ENCODE measurements at places on chromosomes 3 and 15.

- DNase-seq, result peak; percentile 46
Measured at GRCh38 chr3:157063926-157064325, 96.0 kb downstream of the CCNL1 start.

DNA sequence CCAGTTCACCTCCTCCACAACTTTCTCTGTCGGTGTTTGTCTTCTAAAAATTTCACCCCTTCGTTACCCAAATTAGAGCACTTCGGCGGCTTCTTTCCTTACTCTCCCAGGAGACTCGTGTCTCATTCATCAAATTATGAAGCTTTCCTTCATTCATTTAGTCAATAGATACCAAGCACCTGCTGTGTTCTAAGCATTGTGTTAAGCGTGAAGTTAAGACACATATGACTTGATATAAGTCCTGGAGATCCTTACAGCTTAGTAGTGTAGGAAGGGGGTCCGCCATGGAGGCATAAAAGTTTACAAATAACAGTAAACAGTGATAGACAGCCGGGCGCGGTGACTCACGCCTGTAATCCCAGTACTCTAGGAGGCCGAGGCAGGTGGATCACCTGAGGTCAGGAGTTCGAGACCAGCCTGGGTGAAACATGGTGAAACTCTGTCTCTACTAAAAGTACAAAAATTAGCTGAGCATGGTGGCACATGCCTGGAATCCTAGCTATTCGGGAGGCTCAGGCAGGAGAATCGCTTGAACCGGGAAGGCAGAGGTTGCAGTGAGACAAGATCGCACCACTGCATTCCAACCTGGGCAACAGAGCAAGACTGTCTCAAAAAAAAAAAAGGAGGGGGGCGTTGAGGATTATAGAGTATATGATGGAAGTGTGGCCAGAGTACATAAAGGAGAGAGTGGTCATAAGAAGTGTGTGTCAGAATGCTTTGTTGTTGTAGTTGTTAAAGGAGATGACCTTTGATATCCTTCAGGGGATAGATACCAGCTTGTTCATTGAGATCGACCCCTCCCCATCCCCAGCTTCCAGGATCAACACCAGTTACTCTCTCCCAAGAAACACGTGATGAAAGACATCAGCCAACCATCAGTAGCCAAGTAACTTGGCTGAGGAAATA lies 744 bp upstream of the CCDC32 start:
- DNase-seq, result no peak

DNA sequence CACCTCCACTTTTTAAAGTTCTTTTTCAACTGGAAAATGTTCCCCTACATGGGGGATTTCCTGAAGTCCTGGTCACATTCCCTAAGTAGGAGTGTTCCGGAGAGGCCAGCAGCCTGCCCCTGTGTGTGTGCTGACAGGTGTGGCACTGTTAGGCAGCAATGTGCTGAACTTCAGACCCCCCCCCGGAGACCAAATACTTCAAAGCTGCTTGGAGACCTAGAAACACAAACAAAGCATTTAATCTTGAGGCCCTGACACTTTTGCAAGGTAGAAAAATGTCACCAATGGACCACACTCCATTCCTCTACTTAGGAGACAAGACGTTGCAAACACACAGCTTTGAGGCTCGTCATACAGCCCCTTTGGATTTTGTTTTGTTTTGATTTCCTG lies 259.6 kb upstream of the CTNNB1 start:
- no peak for DNase-seq

GRCh38 chr3:46372492-46373359 lies 2.0 kb downstream of the CCR5 start:
- no peak for DNase-seq

DNA sequence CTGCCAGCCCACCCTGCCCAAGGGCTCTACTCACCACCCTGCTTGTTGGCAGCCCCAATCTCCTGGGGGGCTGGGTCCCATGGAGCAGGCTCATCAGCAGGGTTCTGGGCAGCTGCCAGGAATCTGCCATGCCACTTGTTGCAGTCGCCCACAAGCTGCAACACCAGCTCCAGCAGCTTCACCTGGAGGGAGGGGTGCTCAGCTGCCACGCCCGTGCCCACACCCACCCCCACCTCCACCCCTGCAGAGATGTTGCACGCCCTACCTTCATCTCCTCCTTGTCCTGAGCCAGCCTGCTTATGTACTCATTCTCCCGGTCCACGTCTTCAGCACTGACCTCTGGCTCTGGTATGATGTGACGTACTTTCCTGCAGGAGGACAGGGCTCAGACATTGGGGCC lies 77.9 kb upstream of the C2CD4B start:
- no peak for DNase-seq

DNA sequence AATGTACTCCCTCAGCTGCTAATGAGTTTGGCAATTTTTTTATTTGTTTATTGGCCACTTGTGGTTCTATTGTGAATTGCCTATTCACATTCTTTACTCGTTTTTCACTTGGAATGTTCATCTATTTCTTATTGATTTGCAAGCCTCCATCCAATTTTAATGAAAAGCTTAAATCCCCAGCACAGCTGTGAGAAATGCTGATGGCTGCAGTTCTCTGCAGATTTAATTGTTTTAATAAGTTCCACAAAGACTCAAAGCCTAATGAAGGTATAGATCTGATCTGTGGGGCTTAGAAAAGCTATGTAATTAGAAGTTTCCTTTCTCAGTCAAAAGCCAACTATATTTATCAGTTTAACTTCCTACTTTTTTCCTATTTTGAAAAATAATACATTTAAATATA lies 41.5 kb downstream of the LYZL4 start:
- DNase-seq, result no peak

DNA sequence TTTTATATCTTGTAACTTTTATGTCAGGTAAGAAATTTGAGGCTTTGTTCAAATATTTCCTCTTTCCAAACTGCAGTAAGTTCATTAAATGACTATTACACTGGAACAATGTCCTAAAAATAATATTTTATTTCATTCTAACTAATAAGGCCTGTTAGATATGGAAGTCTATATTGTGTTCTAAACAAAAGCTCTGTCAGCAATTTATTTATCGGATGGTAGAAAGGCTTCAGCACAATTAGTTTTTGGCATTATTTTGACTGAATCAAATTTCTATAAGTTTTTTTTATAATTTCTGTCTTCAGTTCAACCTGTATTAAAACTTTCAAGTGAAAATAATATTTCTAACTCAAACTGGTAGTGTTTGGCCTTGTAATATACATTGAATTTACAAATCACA lies 992.1 kb downstream of the EPHA3 start:
- DNase-seq, result no peak

- no peak for DNase-seq
Measured at GRCh38 chr3:2826453-2826852, 283.7 kb downstream of the IL5RA start.

DNA sequence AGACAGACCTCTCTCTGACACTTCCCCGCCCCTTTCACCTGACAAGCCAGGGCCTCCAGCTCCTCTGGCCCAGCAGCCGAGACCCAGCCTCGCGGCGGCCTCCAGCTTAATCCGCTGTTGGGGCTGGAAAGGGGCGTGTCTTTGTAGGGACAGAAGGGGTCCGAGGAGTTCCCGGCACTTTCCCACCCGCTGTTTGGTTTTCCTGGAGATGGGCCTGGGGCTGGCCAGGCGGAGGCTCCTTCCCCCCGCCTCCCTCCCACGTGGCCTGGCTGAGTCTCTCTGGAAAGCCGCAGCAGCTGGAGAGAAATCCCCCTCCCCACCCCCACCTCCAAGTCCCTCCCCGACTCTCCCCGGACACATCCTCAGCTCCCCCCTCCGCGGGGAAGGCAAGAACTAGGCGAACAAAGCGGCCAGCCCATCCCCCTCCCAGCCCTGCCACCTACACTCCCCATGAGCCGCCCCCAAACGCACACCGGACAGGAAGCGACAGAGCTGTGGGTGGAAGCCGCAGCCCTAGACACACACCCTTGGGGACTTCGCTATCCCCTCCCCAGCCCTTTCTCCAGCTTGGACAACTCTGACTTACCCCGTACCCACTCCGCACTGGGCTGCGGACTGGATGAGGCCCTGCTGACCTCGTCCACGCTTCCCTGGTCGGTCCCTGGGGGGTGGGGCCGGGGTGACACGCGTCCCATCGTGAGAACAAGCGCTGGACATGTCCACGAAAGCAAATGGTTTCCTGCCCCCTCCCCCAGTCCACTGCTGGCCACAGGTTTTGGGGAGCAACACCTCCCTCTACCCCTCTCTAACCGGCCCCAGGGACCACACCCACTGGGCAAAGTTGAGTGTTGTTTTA lies 1.2 kb downstream of the IGDCC4 start:
- DNase-seq, result peak; percentile 90

DNA sequence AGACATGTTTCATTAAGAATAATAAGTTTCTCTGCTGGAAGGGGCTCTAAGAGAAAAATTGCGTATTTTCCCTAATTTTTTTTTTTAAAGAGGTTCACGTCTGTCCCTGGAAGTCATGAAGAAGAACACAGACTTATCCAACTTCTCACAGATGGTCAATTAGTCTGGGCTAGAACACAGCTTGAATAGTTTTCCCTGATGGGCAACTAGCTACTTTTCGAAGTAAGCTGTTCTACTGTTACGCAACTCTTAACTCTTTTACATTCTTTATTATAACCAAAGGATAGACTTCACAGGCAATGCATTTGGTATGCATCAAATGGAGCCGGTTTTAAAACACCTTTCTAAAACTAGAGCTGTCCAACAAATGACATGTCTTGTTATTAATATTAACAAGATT lies 144.2 kb upstream of the TNIK start:
- no peak for DNase-seq

- DNase-seq, result no peak
Measured at GRCh38 chr3:182465301-182466185, 327.8 kb upstream of the ATP11B start.

- peak; percentile 71 for DNase-seq
Measured at GRCh38 chr3:45575386-45575923, 19.1 kb upstream of the LIMD1 start.

GRCh38 chr3:149031096-149031495 lies 39.8 kb downstream of the GYG1 start:
- DNase-seq, result no peak

- no peak for DNase-seq
Measured at GRCh38 chr3:58237941-58238681, 519 bp downstream of the ABHD6 start.

- DNase-seq, result no peak
Measured at GRCh38 chr3:115165701-115166100, 18.6 kb upstream of the ZBTB20 start.

DNA sequence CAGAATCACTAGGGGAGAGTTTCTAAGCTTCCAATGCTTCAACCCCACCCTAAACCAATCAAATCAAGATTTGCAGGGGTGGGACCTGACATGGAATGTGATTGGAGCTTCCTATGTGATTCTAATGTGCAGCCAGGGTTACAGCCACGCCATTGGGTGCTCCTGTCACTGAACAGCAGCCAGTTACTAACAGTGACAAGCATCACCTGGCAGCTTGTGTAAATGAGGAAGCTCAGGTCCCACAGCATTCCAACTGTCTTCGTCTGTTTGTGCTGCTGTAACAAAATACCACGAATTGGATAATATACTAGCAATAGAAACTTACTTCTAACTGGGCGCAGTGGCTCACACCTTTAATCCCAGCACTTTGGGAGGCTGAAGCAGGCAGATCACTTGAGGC lies 294.9 kb downstream of the SHQ1 start:
- DNase-seq, result no peak

DNA sequence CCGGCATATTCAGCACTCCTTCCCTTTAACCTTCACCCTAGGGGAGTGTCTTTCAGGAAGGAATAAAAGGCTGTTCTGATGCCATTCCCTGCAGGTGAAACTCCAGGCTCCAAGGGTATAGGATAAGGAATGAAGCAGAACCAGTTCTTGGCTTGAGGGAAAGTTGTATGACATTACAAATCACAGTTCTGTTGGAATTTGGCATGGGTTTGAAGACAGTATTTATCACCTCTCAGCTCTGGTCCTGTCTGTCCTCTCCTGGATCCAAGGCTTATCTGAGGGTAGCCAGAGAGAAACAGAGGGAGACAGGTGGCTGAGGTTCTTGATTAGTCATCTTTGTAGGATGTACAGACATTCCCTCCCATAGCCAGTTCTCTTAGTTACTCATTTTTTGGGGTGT lies 37.1 kb downstream of the RAB11A start:
- no peak for DNase-seq

GRCh38 chr15:68022061-68022460 lies 32.1 kb upstream of the PIAS1 start:
- no peak for DNase-seq

DNA sequence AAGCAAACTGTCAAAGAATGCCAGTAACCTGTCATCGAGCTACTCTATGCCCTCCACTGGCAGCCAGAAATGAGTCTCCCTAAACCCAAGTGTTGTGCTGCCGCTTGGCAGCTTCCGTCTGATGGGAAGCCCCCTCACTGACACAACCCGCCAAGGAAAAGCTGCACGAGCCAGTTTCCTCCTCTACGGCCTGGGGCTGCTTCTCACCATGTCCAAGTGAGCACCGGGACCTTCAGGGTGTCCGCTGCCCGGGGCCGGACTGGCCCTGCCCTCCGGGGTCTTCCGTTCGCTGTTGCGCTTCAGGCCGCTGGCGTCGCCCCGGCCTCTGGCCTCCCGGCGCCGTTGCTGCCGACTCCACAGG lies 490 bp downstream of the TOMM70 start:
- DNase-seq, result no peak

DNA sequence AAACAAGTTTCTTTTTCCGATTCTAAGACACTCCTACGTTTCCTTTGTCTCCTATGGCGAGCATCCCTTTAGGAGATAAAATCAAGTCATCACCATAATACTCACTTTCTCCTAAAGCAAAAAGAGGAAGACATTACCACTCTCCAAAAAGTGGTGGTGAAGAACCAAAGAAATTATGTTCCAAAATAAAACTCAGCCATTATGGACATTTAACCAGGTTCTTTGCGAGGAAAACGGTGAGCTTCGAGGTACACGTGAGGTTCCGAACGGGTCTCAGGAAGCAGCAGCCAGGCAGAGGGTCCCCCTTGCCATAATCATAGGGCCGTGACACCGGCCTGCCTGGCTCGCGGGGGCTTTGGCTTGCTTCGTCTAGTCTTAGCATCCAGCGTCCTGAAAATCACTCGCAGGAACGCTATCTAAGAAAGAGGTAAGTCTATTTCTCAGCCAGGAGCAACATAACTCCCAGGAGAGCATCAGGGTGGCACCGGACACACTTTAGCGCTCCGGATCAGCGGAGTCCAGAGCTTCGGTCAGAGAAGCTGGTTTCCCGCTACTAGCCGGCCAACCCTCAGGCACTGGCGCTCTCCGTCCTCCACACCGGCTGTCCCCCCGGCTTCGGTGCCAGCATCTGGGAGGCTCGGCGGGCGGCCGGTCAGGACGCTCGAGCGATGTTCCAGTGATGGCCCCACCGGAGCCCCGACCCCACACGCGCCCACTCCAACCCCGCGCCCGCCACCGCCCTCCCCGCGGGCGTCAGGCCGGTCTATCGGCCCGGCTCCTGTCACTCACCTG lies 581 bp downstream of the IP6K1 start:
- DNase-seq, result no peak

DNA sequence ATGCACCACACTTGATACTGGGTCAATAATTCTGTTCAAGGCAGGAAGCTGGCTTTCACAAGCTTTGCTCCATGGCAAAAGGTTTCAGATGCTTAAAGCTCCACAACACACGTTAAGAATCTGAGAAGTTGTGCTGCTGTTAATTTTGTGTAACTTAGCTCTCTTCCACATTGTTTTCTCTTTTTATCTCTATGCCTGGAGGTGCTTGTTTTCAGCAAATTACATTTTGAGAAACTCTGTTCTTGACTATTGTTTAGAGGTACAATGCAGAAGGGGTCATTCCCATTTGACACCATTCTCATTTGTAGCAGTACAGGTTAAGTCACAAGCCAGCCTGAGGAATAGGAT lies 156.0 kb downstream of the FNDC3B start:
- DNase-seq, result no peak

- peak; percentile 53 for DNase-seq
Measured at GRCh38 chr3:90091549-90091948, 984.1 kb downstream of the EPHA3 start.
